ENCODE measurements at places on chromosomes 5 and 9.

DNA sequence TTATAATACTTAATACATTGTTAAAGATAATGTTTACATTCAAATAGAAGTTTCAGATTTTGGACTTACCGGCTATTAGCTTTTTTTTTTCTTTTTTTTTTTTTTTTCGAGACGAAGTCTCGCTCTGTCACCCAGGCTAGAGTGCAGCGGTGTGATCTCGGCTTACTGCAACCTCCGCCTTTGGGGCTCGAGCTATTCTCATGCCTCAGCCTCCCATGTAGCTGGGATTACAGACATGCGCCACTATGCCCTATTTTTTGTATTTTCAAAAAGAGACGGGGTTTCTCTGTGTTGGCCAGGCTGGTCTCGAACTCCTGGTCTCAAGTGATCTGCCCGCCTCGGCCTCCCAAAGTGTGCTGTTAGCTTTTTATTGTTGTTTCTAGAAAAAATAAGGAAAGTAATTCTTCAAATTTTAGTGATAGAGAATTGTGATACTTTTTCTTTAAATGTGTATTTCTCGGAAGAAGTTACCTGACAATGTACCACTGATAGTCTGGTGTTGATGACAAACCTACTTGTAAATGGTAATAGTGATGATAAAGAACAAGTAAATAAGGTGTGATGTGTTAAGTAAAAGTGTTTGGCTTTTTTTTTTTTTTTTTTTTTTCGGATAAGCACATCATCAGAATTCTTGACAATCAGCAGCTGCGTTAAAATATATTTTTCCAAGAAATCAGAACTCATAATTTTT lies 2.7 kb downstream of the CDC42SE2 start:
- no peak for DNase-seq

GRCh38 chr9:132182314-132183091 lies 20.6 kb downstream of the NTNG2 start:
- DNase-seq: no peak

GRCh38 chr5:127001621-127002296 lies 28.6 kb downstream of the MARCHF3 start:
- DNase-seq: no peak

DNA sequence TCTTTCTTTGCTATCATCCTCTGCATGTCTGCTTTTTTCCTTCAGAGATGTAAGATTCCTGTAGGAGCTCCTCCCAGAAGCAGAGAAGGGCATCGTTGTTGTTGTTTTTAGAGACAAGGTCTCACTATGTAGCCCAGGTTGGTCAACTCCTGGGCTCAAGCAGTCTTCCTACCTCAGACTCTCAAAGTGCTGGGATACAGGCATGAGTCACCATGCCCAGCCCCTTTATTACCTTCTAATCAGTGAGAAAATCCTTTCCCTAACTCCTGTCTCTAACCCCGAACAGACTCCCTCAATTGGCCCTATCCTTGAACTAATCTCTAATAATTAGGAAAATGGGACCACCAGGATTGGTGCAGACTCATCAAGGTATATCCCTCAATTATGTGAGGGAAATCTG lies 64.4 kb downstream of the GALNT10 start:
- no peak for DNase-seq

DNA sequence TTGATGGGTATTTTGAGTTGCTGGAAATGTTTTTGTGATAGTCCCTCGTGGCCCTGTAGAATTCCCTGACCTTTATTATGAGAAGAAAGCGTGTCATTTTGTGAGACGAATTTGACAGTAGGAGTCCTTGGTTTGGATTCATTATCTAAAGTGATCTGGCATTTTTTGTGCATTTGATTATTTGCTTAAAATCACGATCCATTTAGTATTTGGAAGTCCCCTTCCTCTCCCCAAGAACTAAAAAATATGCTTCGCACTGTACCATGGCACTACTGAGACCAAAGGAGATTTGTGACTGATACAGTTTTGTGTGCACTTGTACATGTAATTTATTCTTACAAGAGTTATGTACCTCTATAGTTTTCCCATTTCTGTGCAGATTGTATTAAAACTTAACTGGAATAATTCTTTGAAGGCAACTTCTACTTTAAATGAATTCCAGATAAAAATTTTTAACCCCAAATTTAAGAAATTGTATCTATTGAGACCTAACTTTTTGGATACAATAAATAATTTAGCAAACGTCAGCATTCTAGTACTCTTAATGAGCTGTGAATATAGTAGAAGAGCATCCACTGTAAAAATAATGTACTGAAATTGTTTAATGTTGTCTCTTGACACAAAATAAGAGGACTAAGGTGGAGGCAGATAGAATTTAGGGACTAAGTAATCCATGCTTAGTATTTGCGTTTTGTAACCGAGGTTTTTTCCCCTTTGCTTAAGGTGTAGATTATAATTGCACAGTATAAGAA lies 2.1 kb downstream of the MAP3K1 start:
- peak; percentile 26 for DNase-seq

GRCh38 chr9:68668127-68668526 lies 36.9 kb upstream of the PIP5K1B start:
- no peak for DNase-seq

DNA sequence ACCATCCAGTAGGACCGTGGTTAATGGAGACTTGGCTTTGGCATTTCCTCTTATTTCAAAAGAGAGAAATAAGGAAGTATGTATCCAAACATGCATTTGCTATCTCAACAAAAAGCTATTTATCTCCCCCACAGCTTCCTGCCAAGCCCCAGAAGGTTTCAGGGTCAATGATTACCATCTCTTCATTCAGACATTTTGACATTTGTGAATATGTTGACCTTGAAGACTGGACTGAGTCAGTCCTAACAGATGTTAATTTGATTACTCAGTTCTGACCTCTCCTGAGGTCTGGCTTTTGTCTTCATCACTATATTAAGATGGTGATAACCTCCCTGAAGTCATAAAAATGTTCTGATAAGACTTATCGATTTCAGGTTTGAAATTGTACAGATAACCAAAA lies 479.4 kb downstream of the AGTPBP1 start:
- DNase-seq: no peak

- no peak for DNase-seq
Measured at GRCh38 chr5:58245476-58245840, 214.4 kb downstream of the PLK2 start.

DNA sequence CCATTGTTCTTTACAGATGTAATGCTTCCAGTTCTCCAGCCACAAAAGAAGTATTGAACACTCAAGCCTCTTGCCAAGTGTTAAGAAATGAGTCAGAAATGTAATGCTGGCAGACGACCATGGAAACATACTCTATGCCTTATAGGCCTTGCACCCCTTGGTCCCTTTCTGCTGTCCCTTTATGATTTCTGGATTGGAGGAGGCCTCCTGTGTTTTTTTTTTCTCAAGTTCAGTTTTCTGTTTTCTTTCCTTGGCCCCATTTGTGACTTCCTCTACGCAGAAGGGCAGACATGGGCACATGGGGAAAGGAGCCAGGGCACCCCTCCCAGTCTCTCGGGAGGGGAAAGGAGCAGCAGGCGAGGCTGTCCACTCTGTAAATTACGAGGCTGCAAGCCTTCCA lies 53.4 kb downstream of the SNX18 start:
- DNase-seq: no peak

DNA sequence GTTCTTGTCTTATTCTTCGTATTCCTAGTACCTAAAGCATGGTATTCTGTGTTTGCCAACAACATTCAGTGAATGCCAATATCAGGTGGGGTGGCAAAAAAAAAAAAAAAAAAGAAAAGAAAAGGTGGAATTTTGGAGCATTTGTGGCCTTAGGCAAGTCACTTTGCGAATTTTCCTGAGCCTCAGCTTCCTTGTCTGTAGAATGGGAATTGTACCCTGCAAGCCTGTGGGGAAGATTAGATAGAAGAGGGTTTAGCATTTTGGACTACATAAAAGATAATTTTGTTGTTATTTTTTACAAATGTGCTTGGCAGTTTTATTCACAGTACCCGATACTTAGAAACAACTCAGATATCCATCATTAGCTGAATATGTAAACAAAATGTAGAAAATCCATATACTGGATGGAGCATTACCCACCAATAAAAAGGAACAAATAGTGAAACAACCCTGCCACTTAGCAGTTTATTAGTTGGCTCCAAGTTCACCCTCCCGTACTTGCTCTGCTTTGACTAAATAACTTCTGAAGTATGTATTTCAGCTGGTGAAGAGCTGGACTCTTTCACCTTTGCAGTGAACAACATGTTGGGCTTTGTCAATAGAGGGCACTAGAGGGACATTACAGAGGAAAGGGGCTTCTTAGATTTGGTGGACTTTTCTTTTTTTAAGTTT lies 13.6 kb downstream of the UBE2D2 start:
- DNase-seq: no peak

- DNase-seq: no peak
Measured at GRCh38 chr5:17832949-17833745, 198.9 kb downstream of the TAF11L14 start.

- DNase-seq: no peak
Measured at GRCh38 chr9:135959814-135960213, 1.4 kb downstream of the UBAC1 start.

- no peak for DNase-seq
Measured at GRCh38 chr5:107319901-107320300, 350.8 kb downstream of the EFNA5 start.

- DNase-seq: no peak
Measured at GRCh38 chr9:16039218-16039987, 486.6 kb downstream of the CCDC171 start.

DNA sequence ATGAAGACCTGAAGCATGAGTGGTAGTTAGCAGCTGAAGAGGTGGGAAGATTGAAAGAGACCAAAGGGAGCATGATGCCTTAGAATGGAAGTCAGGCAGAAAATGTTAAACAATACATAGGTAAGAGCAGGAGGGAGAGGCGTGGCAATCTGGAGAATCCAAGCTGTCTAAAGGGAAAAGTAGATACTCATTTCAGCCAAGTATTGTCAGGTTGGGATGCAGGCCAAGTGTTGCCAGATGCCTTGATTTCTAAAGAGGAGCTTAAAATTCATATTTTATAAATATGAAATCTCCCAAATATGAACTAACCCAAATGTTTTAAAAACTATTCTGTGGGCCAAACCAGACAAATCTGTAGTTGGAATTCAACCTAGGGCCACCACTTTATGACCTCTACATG lies 4.2 kb downstream of the PAM start:
- DNase-seq: no peak

GRCh38 chr9:19184144-19184917 lies 46.2 kb upstream of the DENND4C start:
- peak; percentile 53 for DNase-seq

GRCh38 chr9:24035816-24036215 lies 209.8 kb upstream of the ELAVL2 start:
- no peak for DNase-seq

DNA sequence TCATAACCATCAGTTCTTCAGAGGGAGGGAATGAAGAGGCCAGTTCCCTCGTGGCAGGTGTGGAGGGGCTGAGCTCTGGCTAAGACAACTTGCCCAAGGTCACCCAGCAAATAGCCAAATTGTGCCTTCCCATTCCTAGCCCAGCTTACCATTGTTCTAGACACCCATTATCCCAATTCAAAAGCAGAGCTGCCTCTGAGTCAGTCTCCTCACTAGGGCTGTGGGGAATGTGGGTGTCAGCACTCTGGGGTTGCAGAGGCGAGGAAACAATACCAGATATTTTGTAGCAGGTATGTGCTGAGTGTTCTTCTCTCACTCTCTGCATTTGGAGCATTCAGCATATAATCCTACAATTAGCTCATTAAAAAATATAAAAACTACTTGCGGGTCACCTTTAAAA lies 270.8 kb downstream of the PSAT1 start:
- no peak for DNase-seq

GRCh38 chr5:38866362-38867031 lies 20.7 kb downstream of the OSMR start:
- DNase-seq: no peak

GRCh38 chr5:125409861-125410536 lies 663.6 kb upstream of the ZNF608 start:
- DNase-seq: no peak

- DNase-seq: no peak
Measured at GRCh38 chr9:132164604-132165362, 2.9 kb downstream of the NTNG2 start.

GRCh38 chr9:105198865-105199264 lies 45.6 kb upstream of the SLC44A1 start:
- no peak for DNase-seq

GRCh38 chr5:180007582-180007981 lies 64.0 kb downstream of the RNF130 start:
- DNase-seq: no peak

DNA sequence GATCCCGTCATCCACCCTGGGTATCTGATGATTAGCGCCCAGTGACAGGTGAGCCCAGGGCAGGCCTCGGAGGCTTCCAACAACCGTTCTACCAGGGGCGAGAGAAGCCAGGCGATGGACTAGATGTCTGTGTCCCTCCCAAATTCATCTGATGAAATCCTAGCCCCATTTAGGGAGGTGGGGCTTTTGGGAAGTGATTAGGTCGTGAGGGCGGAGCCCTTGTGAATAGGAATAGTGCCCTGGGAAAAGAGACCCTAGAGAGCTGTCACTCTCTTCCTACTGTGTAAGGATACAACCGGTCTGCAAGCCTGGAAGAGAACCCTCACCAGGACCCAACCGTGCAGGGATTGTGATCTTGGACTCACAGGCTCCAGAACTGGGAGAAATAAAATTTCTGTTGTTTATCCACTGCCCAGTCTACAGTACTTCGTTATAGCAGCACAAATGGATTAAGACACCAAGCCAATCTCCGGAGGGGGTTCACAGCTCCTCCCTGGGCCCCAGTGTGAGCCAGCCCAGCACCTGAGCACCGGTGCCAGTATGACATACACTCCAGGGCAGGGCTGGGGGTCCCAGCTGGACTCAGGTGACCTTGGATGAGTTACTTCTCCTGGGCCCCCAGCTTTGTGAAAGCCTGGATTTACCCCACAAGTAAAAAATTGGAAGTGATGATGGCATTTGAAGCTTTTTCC lies 162.2 kb downstream of the DAB2IP start:
- no peak for DNase-seq

- no peak for DNase-seq
Measured at GRCh38 chr5:173304591-173304988, 23.6 kb downstream of the STC2 start.

- no peak for DNase-seq
Measured at GRCh38 chr5:129001841-129002526, 36.7 kb downstream of the SLC27A6 start.

GRCh38 chr5:161022151-161022550 lies 170.1 kb upstream of the ATP10B start:
- no peak for DNase-seq
